ENCODE measurements at places on chromosomes 3 and 15. TPM values are rescaled to one million over a fixed set of nuclear protein-coding genes. Genes with fewer than 3 reads are reported as not detected.

DNA sequence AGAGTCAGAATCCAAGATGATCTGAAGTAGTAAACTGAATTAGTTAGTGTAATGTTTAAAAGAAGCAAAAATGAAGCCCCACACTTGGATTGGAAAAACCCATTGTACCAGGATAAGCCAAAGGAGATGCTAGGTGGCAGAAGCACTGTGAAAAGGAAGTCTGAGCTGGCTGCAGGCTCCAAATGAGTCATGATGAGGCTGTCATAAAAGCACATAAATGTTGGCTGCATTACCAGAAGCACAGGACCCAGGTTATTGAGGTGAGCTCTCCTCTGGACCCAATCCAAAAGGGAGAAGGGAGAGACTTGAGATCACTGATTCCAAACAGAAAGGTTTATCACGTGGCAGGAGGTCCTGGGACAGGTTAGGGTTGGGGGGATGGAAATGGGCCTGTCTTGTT lies 3.2 kb upstream of the ACAN start:
- no peak for DNase-seq

- DNase-seq = no peak
Observed at GRCh38 chr3:19931767-19932188, 2.2 kb downstream of the EFHB start.

GRCh38 chr3:77605308-77605707 lies 565.4 kb downstream of the ROBO2 start:
- no peak for DNase-seq

- no peak for DNase-seq
Observed at GRCh38 chr15:66720206-66721010, 18.4 kb downstream of the SMAD6 start.

GRCh38 chr3:60764870-60765269 lies 486.4 kb downstream of the FHIT start:
- DNase-seq = no peak

- DNase-seq = no peak
Observed at GRCh38 chr3:197482001-197482400, 73.8 kb downstream of the BDH1 start.

The RAB7A gene
- total RNA-seq = 194 TPM

The TICRR gene
- 0.37 TPM for total RNA-seq

The GOLGA8J gene
- total RNA-seq = not detected

The ITPKA gene
- 3.2 TPM for total RNA-seq

The CLEC3B gene
- total RNA-seq = 42.9 TPM

The TRIM42 gene
- total RNA-seq = not detected

The LZTFL1 gene
- total RNA-seq = 25.4 TPM

The ALPK3 gene
- 7.6 TPM for total RNA-seq

The GOLGA8S gene
- total RNA-seq = 0.29 TPM

Measured in mucosa of gallbladder (tissue), 1 donor.